AG04450 (cell line): ENCODE measurements at places on chromosomes 7 and 10.

- no peak for DNase-seq
Measured at GRCh38 chr7:2044311-2044882, 188.3 kb downstream of the MAD1L1 start.

DNA sequence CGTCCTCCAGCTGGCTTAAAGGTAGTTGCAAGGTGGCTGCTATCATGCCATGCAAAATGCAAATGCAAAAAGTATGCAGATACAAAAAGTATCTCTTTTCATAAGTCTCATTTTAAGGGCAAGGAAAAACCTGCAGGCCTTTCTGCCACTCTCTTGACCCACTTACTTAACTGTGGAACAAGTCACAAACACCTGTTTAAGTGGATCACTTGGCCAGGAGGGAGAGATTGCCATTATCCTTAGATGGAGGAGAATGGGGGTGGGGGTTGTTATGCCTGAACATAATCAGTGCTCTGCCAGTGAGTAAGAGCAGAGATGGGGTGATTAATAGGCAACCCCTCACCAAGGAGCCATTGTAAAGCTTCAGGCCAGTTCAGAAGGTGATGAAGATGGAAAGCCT is 25.1 kb upstream of the HERPUD2 start:
- no peak for DNase-seq

DNA sequence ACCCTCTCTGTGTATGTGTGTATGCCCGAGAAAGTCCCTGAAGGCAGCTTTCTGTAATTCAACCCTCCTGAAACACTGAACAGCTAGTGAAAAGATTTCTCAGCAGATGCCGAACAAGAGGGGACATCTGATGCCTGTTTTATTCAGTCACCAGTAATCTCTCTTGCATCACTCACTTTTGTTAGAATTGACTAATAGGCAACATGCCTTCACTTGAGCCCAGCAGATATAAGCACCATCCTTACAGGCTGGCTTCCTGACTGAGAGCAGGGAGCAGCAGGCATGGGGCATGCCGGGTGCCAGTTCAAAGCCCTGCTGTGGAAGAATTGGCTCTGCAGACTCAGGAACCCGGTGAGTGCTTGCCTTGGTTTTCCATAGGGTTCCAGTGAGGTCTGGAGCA is at the start of gene ABCA13:
Gene ABCA13 (plus strand): TSS at position 257 of the 400 bp plus-strand sequence. CDS start 26 bp downstream, at position 283.
- no peak for DNase-seq

GRCh38 chr10:71990706-71991269 is 26.6 kb downstream of the CHST3 start:
- no peak for DNase-seq

DNA sequence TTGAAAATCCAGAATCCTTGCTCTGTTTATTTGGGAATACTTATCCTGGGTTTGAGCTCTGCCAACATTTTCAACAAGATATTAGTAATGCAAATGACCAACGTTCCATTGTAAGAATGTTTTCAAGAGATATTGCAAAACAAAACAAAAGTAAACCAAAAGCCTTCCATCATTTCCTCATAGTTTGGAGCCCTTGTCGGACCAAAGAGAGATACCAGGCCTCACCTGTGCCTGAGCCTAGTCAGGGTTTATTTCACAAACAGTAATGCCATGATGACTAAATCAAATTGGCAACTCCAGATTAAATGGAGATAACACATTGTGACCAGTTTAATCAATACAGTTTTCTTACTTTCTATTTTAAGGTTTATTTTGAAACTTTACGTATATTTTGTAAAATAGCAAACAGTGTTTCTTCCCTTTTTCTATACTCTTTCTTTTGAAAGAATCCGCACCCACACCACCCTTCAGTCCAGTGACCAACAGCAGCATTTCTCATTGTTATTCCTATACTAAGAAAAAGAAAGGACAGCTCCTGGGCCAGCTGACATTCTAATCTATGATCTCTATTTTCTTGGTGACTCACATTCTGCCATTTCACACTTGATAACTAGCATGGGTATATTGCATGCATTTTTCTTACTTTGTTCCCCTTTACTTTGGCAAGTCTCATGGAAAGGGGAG is 168.5 kb upstream of the MEOX2 start:
- no peak for DNase-seq

DNA sequence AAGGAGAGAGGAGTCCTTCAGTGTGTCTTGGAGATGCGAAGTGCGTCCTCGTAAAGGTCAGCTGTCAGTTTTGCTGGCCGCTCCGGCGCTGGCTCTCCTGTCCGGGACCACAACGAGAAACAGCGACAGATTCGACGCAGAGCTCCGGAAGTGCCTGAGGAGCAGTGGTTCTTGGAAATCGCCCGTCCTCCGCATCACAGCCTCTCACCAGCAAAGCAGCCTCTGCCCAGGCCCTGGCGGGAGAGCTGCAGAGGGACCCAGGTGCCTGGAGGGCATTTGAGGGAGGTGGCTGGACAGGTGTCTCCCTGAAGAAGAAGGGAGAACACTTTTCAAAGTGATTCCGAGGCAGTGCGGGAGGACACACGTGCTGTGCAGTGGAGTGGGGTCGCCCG is 11.6 kb upstream of the AP5Z1 start:
- no peak for DNase-seq

- peak; percentile 3 for DNase-seq
Measured at GRCh38 chr7:105429746-105430612, 41.3 kb upstream of the SRPK2 start.

DNA sequence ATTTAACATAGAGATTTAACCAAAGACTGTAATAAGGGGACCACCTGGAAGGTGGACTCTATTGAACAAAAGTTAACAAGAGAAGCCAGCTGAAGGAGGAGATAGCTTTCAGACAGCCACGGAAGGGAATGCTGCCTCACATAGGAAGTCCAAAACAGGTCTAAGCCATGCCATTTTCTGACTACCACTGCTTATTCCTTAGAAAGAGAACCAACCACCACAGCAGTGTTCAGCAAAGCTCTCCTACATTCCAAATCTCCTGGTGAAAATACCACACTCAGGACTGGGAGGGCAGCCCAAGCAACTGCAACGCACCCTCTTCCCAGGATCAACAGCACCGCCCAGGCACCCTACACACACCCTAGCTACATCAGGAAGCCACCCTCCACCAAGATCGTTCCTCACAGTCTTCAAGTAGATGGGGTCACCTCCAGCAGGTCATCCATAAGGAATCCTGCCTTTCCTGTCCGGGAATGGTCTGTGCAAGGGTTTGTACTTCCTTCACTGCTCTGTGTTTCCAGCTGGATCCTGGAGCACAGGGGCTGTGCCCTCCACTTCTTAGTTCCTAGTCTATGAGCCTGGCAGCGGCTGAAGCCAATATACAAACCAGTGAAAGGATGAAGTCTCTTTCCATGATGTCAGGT is 2.5 kb downstream of the KIAA1549 start:
- DNase-seq, result no peak

- DNase-seq, result no peak
Measured at GRCh38 chr10:34223658-34224057, 591.4 kb downstream of the PARD3 start.

- DNase-seq, result no peak
Measured at GRCh38 chr7:107694386-107694785, 33.8 kb downstream of the SLC26A4 start.

- DNase-seq, result no peak
Measured at GRCh38 chr7:46940178-46940577, 641.7 kb downstream of the TNS3 start.

DNA sequence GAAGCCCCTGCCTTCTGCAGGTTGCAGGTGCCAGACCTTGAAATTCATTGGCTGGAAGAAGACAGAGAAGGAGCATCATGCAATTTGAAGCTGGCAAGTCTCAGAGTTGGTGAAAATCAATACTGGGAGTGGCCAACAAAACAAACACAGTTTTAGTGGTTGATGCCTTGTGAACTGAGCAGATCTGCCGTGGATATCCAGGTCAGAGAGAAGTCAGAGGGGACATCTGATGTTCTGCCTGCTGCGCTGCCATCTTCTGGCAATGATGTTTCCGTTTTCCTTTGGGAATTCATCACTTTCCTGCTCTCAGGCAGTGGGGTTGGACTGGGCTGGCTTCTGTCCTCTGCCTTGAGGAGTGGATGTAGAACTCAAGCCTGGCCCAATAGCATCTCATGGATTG is 132.0 kb downstream of the RPS24 start:
- DNase-seq, result no peak

DNA sequence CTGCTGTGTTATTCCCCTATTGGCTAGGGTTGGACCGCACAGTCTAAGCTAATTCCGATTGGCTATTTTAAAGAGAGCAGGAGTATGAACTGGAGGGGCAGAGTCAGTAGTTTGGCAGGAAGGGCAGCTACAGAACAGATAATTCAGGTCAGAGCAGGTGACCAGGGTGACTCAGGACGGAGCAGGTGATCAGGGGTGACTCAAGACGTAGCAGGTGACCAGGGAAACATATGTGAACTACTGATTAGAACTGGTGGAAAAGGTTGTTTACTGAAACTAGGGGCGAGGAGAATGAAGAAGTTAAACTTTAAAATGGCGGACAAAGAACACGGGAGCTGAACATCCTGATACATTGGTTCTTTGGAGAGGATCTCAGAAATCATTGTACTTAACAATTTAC is 102.3 kb downstream of the CCDC7 start:
- DNase-seq, result no peak

- no peak for DNase-seq
Measured at GRCh38 chr10:131832056-131832685, 68.6 kb upstream of the PPP2R2D start.

DNA sequence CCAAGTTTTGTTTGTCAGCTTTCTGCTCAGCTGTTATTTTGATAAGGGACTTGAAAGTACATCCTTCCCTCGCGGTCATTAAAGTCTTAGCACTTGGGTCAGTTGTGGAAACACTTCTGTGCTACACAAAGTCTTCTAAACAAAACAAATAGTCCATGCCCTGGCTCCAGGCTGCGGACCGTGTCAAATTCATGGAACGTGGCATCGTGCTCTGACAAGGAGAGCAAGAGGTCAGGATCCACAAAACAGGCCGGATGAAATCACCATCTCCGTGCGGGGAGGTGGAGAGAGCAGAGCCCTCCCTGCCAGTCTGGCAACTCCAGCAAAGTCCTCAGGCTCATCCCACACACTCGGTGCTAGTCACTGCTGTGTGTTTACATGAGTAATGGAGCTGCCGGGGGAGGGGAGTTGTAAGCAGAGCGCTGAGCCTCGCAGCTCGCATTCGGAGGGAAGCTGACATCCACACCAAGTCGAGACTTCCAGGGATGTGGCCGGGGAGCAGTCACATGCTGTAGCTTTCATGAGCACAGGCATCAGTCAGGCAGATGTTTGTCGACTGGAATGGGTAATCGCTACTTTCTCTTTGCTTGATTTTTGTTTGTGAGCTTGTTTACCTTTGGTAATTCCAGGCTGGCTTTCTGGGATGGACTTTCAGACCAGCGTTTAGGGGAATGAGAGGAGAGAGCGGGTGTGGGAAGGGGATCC is 147.6 kb downstream of the ARID5B start:
- DNase-seq, result peak; percentile 96

DNA sequence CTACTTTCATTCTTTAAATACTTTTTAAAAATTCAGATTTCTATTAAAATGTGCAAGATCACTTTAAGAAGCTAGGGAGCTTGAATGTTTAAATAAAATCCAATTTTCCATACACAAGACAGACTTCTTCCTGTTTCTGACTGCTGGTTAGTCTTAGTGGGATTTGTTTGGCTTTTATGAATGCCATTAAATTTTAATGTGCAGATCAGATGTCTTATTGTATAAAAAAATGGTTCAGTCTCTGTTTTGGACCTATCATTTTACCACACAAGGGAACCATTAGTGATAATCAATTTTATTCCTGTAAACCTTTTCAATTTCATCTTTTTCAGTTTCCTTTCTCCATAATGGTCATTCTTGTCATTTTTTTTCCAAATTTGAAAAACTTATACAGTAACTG is 63.2 kb downstream of the VCL start:
- DNase-seq, result no peak

GRCh38 chr7:106108991-106109390 is 3.1 kb downstream of the SYPL1 start:
- no peak for DNase-seq

DNA sequence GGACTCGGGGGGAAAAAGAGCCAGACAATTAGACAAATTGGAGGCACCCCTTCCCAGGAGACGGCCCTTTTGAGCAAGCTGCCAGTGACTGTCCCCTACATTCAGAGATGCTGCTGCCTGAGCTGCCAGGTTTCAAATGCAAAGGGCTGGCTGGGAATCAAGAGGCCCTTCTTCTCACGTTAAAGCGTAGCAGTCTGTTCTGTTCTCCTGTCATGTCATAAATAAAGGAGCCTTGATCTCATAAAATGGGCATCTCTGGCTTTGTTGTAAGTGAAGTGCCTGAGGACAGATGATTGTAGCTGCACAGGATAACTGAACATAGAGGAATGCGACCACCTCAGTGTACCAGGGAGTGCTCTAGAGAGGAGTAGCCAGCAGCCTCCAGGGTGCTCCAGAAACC is 917.9 kb downstream of the GRID1 start:
- no peak for DNase-seq

GRCh38 chr7:45715471-45716352 is 141.5 kb downstream of the ADCY1 start:
- no peak for DNase-seq

- DNase-seq, result peak; percentile 37
Measured at GRCh38 chr7:101856473-101857357, 39.3 kb downstream of the CUX1 start.

DNA sequence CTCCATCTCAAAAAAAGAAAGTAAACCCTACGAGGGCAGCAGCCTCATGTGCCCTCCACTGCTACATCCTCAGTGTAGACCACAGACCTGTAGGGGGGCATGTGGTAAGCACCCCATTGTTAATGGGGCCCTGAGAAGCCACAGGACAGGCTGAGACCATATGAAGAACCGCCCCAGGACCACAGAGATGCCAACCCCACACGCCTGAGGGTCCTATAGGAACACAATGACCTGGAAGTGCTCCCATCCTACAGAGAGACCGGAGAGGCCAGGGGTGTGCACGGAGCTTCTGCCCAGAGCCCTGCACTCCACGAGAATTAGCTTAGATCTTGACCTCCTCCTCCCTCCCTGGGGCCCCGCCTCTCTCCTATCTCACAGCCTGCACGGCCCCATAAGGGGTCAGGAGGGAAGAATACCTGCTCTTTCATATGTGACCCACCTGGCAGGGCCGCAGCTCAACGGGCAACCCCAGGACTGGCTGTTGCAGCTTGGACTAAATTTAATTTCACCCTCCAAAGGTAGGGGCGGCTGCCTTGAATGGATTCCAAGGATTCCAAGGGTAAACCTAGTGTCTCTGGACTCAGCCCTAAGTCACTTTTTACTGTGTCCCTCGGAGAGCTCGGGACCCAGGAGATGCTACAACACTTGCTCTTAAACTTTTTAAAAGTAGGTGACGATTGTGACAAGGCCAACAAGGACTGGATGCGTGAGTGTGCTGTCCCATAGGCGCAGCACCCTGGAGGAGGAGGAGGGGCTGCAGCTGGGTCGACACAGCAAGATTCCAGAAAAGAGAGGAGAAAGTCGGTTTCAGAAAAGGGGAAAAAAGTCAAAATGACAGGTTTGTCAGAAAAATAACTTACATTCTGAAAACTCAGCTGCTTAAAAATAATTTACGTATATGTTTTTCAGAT is 24.2 kb downstream of the PRKAG2 start:
- DNase-seq, result no peak

GRCh38 chr7:90298145-90299038 is 22.7 kb downstream of the FAM237B start:
- DNase-seq, result peak; percentile 24
